ENCODE measurements at places on chromosomes 11 and 22.
A peak's percentile ranks its signal among the peaks of the same experiment; 100 is the strongest.

DNA sequence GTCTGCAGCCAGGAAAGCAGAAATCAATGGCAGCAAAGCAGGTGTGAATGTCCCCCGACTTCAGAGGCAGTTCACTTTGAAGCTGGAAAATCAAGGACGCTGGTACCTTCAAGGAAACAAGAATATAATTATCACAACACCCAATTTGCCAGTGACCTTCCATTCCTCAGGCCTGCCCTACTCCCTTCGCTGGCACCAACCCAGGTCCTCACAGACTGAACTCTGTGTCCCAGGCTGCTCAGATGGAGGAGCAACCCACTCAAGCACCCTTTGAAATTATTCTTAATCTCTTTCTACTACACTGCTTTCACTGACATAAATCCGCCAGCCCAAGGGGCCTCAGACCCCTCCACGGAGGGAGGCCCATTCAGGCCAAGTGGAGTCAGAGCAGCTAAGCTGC, 64.7 kb upstream of the WT1 start:
- peak; percentile 79 for DNase-seq
- H3K36me3 ChIP-seq: no peaks in the 10 kb centered on the region
- H3K4me1 ChIP-seq: peaks cover 9% of the 10 kb centered on the region
- H3K4me3 ChIP-seq: no peak overlapping the region
- H3K27ac ChIP-seq: no peak overlapping the region

DNA sequence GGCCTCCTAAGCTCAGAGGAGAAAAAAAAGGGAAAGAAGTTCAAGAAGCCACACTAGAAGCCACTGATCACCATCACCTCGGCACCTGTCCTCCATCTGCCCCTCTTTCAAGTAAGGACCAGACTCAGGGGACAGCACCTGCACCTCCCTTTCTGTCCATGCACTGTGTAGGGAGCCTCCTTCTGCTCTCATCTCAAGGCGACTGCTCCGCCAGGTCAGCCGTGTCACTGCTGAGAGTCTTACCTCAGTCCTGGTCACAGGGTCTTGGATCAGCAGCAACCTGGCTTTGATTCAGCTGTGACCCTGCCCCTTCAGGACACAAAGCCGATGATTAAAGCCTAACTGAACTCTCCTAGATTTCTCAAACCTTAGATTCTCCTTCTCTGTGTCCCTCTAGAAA, 101.5 kb downstream of the ZNF280B start:
- H3K4me1 ChIP-seq: no peaks in the 10 kb centered on the region
- H3K27me3 ChIP-seq: no peaks in the 10 kb centered on the region
- H3K4me3 ChIP-seq: no peak overlapping the region
- DNase-seq: no peak
- no peak overlapping the region for H3K27ac ChIP-seq

- no peak for DNase-seq
- no peaks in the 10 kb centered on the region for H3K36me3 ChIP-seq
- H3K4me3 ChIP-seq: no peak overlapping the region
- H3K27ac ChIP-seq: no peak overlapping the region
Measured at GRCh38 chr11:2729841-2730240, 30.0 kb upstream of the KCNQ1OT1 start.

- H3K27me3 ChIP-seq: no peaks in the 10 kb centered on the region
- no peak for DNase-seq
- H3K4me3 ChIP-seq: no peak overlapping the region
- no peaks in the 10 kb centered on the region for H3K36me3 ChIP-seq
- H3K4me1 ChIP-seq: peaks cover 8% of the 10 kb centered on the region
Measured at GRCh38 chr22:39028281-39028680, 7.4 kb downstream of the APOBEC3D start.

DNA sequence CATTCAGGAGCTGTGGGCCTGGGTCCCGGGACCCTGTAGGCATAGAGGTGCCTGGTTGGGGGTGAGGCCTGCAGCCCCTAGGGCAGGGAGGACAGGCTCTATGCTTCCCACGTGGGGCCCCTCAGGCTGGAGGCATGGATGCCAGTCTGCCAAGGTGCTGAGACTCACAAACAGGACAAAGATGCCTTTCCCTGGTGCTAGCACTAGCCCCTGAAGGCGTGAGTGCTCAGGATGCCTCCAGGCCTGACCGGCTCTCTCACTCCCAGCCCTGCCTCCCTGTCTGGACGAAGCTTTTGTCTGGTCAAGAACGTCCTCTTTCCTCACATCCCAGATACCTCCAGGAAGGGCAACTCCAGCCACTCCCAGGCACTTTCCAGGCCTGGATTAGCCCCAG, 2.1 kb downstream of the CDC42BPG start:
- no peaks in the 10 kb centered on the region for H3K27me3 ChIP-seq
- DNase-seq: no peak
- no peak overlapping the region for H3K4me3 ChIP-seq
- H3K27ac ChIP-seq: no peak overlapping the region
- no peaks in the 10 kb centered on the region for H3K36me3 ChIP-seq
- peaks cover 4% of the 10 kb centered on the region for H3K4me1 ChIP-seq

DNA sequence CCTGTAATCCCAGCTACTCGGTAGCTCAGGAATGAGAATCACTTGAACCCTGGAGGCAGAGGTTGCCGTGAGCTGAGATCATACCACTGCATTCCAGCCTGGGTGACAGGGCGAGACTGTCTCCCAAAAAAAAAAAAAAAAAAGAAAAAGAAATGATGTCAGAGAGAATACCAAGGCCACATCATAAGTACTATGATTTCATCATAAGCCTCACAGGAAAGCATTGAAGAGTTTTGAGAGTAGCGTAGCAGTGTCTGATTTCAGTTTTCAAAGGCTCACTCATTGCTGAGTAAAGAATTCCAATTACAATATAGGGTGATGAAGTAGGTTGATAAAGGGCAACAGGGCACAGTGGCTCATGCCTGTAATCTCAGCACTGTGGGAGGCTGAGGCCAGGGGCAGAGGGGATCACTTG, 88.8 kb downstream of the MRTFA start:
- no peaks in the 10 kb centered on the region for H3K27me3 ChIP-seq
- no peak overlapping the region for H3K27ac ChIP-seq
- no peaks in the 10 kb centered on the region for H3K36me3 ChIP-seq
- no peak overlapping the region for H3K4me3 ChIP-seq
- no peak for DNase-seq

DNA sequence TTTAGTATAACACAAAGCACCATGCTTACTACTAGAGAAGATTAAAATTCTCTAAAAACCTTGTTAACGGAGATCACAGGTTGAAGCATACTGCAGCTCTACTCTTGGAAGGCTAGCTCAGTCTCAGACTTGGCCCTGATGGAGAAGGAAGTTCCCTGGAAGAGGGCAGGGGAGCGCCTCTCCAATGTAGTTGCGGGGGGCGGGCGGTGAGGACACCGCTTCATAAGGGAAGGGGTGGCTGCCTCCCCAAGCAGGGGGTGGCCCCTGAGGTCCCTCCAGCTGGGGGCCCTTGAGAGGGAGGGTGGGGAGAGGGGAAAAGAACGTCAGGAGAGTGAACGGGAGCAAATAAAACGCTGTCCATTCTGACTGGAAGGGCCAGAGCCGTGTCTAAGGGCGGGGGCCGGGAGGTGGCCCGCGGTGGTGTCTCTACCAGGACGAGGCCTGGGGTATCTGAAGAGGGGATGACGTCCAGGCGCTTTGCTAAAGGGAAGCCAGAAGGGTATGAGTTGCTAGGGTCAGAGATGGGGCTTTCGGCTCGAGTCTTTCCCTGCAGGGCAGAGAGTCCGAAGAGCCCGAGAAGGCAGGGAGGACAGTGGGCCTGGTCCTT, 553 bp upstream of the USP47 start:
- no peaks in the 10 kb centered on the region for H3K27me3 ChIP-seq
- no peaks in the 10 kb centered on the region for H3K36me3 ChIP-seq
- peaks cover 25% of the 10 kb centered on the region for H3K4me1 ChIP-seq
- peak overlapping the region; percentile 89 for H3K4me3 ChIP-seq
- H3K27ac ChIP-seq: peak overlapping the region; percentile 100
- peak; percentile 79 for DNase-seq

DNA sequence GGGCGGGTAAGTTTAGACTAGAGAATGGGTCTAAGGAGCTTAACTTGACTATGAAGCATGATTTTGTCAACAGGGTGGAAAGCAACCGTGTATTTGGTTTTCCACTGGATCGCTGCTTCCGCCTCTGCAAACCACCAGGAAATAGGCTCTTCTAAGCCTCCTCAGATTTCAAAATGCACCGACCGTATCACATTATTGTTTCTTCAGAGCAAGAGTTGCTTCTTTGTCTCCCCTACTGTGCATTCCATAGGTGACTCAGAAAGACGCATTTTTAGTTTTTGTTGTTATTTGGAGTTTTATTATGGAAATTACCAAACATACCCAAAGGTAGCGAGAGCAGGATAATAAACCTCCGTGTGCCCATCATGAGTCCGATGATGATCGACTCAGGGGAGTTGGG, 64.3 kb upstream of the RASD2 start:
- no peak overlapping the region for H3K4me3 ChIP-seq
- H3K36me3 ChIP-seq: no peaks in the 10 kb centered on the region
- no peaks in the 10 kb centered on the region for H3K27me3 ChIP-seq
- H3K4me1 ChIP-seq: peaks cover 11% of the 10 kb centered on the region
